Cerebellum (tissue), 4 donors: ENCODE measurements at places on chromosomes 2 and 18. TPM values are rescaled to one million over a fixed set of nuclear protein-coding genes. Genes with fewer than 3 reads are reported as not detected.

GRCh38 chr18:8232791-8233190 lies 376.4 kb upstream of the RAB12 start:
- no peak for DNase-seq

- no peak for DNase-seq
Measured at GRCh38 chr18:36050479-36050878, 16.9 kb downstream of the RPRD1A start.

The PREB gene
- 18.9 TPM for total RNA-seq

The UGT1A6 gene
- not detected for total RNA-seq

- no peak for DNase-seq
Measured at GRCh38 chr2:110748489-110748867, 16.1 kb downstream of the ACOXL start.

The COL6A3 gene
- total RNA-seq: 59.6 TPM

The CCDC148 gene
- total RNA-seq: 13.5 TPM

- no peak for DNase-seq
Measured at GRCh38 chr2:241009191-241009590, 10.8 kb downstream of the SNED1 start.

GRCh38 chr2:147917161-147917560 lies 72.3 kb downstream of the ACVR2A start:
- DNase-seq: no peak

The SCN9A gene
- 69.0 TPM for total RNA-seq

The ZSWIM2 gene
- 0.18 TPM for total RNA-seq

The TMEM198 gene
- total RNA-seq: 13.0 TPM

The CRIM1 gene
- total RNA-seq: 47.9 TPM

DNA sequence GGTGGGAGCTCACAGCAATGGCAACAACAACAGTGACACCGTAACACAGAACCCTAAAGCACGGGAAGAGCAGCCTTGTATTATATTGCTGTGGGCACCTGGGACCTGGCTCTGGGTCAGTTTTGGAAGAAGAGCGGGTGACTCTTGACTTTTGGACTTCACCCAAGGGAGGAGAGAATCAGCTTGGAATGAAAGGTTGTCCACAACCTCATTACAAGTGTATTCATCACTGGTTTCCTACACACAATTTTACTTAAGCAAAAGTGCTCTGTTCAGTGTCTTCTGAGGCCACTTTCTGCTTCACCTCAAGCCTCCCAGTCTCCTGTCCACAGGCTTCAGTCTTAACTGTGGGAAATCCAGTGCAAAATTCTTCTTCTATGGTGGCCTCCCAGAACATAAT lies 263.8 kb downstream of the KCNE4 start:
- no peak for DNase-seq

The CFC1 gene
- total RNA-seq: 1.3 TPM

The DNAH7 gene
- 12.1 TPM for total RNA-seq

DNA sequence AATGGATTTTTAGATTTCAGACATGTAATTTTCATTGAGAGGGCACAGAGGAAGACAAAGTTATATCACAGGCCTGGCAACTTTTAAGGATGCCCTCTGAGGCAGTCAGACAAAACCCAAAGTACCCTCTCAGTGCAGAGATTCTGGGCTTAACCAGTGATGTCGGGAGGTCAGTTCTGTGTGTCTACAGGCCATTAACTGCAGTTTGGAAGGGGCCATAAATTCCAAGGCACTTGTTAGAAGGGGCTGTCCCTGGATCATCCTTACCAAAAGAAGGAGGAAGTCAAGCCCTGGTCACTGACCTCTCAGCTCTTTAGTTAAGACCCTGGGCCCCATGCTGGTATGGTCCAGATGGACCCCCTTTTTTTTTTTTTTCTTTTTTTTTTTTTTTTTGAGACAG lies 60.7 kb downstream of the LRRFIP1 start:
- DNase-seq: no peak

GRCh38 chr2:18467749-18468360 lies 92.6 kb downstream of the RDH14 start:
- DNase-seq: no peak

DNA sequence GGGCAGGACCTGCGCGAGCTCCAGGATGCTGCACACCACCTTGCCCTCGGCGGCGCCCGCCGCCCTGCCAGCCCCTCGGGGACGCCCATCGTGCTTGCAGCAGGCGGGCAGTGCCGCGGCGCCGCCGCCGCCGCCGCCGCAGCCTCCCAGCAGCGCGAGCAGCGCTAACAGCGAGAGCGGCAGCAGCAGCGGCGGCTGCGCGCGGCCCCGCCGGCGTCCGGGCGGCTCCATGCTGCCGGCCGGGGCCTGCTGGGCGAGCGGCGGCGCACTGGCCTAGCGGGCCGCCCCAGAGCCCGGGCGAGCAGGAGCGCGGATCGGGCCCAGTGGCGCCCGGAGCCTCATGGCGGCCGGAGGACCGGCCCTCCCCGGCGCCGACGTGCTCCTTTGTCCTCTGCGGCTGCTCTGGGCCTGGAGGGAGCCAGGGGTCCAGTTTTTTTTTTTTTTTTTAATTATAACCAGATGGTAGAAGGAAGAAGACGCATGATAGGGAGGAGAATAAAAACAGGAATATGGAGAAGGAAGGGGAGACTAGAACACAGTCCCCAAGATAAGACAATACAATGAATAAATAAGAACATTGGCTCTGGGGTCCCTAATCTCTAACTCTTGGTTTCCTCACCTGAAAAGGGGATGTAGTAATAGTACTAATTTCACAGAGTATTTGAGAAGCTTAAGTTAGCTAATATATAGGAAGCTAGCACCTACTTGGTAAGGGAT lies 17.1 kb upstream of the ANKRD62 start:
- DNase-seq: peak; percentile 14

DNA sequence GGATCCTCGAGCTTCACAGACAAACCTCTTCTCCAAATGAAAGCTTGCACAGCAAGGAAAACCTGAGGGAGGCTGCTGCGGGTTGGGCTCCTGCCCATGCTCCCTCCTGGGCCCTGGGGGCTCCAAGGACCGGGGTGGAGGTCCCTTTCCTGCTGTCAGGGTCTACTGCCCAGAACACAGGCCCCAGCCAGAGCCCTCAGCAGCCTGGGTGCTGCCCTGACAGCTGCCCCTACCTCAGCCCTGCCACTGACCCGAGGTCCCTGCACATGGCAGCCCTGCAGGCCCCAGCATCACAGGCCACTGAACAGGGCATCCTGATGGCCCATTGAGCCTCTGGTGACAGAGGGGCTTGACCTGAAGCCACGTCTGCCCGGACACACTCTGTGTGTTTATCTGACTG lies 41.0 kb downstream of the CROCC2 start:
- no peak for DNase-seq

DNA sequence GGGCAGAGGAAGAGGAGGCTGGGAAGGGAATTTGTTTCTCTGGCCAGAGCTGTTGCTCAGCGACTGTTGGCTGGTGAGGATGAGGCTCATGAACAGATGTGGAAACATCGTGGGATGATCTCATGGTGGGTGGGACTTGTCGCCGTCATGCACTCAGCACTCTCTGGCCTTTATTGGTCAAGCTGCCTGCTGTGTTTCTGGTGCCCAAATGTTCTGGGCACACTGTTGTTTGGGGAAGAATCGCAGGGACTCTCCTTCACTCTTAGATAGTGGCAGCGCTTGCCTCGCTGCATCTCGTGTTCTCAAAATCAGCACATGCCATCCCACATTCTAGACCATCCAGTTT lies 145.6 kb downstream of the AGAP1 start:
- no peak for DNase-seq

GRCh38 chr18:21004726-21005125 lies 106.9 kb downstream of the ROCK1 start:
- DNase-seq: no peak

DNA sequence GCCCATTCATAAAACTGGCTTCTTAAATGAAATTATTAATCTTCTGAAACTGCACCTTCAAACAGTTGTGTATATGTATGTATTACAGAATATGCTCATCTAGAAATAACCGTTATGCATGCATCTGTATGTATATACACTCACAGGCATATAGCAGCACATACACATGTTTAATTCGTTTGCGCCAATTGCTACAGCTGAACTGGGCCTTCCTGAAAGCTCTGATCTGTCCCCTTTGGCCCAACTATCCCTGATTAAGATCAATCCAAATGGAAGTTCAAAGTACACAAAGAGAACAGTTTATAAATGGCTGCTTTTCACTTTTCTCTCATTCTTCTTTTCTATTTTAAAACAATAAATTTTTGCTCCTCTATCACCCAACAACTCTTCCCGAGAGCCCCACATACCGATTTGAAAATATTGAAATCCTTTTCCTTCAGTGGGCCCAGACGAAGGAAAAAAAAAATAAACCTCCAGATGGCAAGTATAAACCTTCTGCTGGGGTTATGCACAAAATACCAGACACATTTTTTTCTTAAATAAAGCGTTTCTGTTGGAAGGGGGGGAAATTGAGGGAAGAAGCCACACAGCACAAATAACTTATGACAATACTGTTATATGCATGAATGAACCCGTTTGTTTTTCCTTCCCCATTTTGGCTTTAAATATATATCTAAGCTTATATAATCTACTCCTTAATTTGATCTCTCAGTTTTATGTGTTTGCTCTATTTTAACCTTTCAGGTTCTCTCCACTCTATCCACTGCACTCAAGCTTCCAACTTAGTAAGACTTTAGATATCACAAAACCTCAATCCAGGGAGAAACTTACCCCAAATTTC lies 267.3 kb downstream of the TCF4 start:
- DNase-seq: no peak

The ABCG5 gene
- total RNA-seq: not detected

- DNase-seq: no peak
Measured at GRCh38 chr2:216021768-216022565, 8.6 kb upstream of the MREG start.

- DNase-seq: no peak
Measured at GRCh38 chr2:98771721-98772524, 41.0 kb upstream of the MGAT4A start.

GRCh38 chr2:20561637-20562454 lies 89.1 kb downstream of the HS1BP3 start:
- no peak for DNase-seq

The CELF4 gene
- 62.9 TPM for total RNA-seq

DNA sequence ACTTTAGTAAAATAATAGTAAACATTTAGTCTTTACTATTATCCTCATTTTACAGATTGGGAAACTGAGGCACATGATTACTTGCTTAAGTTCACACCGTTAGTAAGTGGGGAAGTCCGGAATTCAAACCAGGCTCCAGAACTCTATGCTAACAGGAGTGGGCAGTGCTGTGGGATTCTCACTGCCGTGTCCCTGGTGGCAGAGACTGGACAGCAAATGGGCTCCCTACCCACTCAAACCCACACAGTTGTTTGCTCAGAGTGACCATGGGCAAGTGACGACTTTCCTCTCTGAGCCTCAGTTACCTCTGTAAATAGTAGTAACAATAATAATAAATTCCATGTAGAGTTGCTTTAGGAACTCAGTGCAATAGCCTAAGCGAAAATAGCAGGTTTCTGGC lies 24.0 kb downstream of the MAIP1 start:
- DNase-seq: no peak

- no peak for DNase-seq
Measured at GRCh38 chr18:58190842-58191530, 147.0 kb downstream of the NEDD4L start.

- peak; percentile 17 for DNase-seq
Measured at GRCh38 chr2:168583710-168584521, 127.8 kb downstream of the CERS6 start.

GRCh38 chr2:121359716-121360565 lies 74.9 kb upstream of the TFCP2L1 start:
- peak; percentile 37 for DNase-seq

- DNase-seq: no peak
Measured at GRCh38 chr2:236752096-236752495, 182.5 kb downstream of the ACKR3 start.
